ENCODE measurements at places on chromosomes 12 and 14.

DNA sequence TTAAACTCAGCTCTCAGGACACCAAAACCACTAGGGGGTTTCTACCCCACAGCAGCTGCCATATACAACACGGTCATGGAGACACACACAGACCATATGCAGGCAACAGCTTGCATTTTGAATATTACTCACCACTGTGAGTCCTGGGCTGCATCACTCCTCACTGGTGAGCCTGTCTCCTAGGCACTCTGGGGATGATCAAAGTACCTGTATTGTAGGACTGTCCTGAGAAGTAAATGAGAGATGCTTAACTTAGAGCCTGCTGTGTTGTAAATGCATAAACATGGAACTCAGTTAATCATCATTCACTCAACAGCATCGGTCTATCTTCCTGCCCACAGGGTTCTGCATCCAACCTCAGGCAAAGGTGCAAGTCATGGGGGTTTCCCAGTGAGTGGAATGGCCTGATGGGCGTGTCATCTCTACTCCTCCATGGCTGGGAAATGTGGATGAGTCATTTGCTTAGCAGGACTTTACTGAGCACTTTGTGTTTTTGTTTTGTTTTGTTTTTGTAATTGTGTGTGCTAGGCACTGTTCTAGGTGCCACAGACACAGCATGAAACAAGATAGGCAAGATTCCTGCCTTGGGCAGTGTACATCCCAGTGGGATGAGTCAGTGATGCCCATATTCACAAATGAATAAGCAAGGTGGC lies 1141.2 kb upstream of the TMEM132C start:
- peak; percentile 54 for DNase-seq

DNA sequence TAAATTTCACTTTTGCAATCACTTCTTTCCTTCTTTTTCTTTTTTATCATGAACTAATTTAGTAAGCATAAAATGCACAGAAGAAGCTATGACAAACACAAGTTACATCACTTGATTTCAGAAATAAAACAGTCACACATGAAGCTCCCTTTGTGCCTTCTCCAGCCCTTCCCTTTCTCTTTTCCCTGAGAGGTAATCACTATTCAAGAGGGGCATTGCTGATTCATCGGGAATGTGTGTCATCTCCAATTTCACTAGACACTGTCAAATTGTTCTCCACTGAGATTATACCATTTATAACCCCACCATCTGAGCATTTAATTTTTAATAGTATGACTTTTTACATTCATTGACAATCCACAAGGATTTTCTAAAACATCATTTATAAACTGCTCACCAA lies 91.6 kb upstream of the PTPRQ start:
- DNase-seq, result no peak

- DNase-seq, result peak; percentile 19
Observed at GRCh38 chr14:100146531-100147091, 12.8 kb downstream of the DEGS2 start.

GRCh38 chr14:29075761-29076160 lies 309.2 kb downstream of the FOXG1 start:
- no peak for DNase-seq

DNA sequence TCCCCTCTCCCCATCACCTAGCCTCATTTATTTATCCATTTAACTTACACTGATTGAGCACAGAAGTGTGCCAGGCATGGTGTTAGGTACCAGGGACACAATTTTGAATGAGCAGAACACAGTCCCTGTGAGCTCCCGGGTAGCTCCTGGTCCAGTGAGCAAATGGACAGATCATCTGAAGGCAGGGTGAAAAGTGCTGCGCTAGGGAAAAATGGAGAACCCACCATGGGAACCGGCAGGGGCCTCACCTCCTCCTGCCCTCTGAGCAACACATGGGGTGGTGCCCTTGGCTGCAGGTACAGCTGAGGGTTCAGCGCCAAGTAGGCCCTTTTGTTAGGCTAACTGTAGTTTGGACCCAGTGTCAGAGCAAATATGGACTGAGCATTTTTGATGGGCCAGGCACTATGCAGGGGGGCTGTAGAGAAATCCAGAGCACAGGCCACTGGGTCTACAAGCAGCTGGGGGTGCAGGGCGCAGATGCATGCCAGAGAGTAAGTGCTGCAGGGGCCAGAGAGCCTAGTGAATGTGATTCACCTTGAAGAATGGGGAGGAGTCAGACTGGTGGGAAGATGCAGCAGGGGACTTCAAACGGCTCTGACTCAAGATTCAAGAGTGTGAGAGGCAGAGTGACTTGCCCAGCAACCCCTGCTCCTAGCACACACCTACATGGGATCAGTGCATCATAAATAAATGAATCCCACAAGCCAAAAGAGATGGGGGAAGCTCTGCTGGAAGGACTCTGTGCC lies 28.2 kb downstream of the LTBP2 start:
- DNase-seq, result peak; percentile 26

- DNase-seq, result no peak
Observed at GRCh38 chr12:129394177-129394825, 509.5 kb downstream of the TMEM132D start.

DNA sequence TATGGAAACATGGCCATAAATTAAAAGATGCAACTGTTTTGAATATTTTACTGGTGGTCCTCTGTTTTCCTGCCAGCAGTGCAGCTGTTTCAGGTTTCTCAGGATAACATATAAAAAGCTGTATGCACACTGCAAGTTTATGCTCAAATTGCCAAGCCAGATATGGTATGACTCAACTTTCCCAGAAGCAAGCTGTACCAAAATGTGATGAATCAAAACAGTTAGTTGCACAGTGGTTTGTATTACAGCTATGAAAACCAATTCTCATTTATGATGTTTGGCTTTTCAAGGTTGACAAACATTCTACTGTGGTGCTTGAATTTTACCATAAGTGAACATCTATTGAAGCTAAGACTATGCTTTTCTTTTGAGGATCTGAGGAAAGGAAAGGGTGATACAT lies 15.5 kb downstream of the TRMT5 start:
- no peak for DNase-seq

- DNase-seq, result no peak
Observed at GRCh38 chr14:104967386-104968152, 10.6 kb downstream of the AHNAK2 start.

- DNase-seq, result no peak
Observed at GRCh38 chr12:64944966-64945365, 120.5 kb downstream of the TBC1D30 start.

DNA sequence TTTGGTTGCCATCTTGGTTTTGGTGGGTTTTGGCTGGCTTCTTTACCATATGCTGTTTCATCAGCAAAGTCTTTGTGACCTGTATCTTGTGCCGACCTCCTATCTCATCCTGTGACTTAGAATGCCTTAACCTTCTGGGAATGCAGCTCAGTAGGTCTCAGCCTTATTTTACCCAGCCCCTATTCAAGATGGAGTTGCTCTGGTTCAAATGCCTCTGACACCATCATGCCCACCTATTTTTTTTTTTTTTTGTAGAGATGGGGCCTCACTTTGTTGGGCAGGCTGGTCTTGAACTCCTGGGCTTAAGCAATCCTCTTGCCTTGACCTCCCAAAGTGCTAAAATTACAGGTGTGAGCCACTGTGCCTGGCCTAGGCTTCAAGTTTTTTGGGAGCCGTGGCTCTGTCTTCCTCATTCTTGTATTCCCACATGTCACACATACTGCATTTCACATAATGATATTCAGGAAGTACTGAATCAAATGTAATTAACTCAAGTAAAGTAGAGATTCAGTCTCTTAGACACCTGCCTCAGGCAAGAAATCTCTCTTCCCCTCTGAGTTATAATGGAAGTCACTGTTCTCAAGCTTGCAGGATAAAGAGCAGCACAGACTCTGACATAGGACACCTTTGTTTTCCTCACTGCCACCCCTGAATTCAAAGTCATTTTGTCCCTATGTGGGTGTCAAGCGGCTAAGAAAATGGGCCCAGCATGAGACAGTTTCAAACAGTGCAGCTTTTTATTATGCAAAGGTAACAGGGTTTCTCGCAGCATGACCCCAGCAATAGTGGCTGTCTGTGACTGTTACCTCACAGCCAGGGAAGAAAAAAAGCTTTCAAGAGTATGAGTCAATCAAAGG lies 159.0 kb downstream of the PTPN11 start:
- DNase-seq, result no peak

DNA sequence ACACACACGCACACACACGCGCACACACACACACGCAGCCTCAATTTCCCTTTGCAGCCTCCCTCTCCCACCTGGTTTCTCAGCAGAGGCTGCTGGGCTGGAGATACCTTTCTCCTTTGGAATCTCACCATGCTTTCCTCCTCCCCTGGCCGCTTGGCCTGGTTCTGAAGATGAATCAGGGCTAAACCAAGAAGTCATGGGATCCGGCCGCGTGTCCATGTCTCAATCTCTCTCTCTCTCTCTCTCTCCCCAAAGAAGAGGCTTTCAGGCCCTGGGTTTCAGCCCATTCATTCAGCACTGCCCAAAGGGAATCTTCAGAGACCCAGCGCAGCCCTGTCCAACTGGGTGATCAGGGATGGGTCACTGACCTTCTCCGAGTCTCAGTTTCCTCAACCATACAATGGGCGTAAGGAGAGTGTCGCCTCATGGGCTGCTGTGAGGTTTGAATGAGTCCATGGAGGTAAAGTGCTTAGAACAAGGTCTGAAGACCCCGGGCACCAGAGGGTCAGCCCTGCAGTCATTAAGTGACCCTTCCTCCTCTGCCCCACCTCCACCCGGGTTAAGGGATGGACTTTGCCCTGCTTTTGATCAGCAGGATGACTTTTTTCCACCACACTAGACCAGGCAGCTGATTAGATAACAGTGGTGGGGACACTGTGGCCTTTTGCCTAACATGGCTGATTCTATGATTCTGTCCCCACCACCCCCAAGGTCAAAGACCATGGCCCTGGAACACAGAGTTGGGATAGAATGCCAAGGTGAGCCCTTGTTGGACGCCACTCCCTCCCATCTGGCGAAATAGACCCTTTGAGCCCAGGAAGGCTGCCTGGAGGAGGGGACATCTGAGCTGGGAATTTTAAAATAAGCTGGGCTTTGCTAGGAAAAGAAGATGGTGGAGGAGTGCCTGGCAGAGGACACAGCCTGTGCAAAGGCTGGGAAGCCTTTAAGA lies 42.1 kb downstream of the SCARB1 start:
- DNase-seq, result no peak

GRCh38 chr12:83476695-83477690 lies 790.3 kb downstream of the TMTC2 start:
- no peak for DNase-seq

- no peak for DNase-seq
Observed at GRCh38 chr14:65892315-65892714, 479.8 kb downstream of the FUT8 start.

- peak; percentile 36 for DNase-seq
Observed at GRCh38 chr12:6608592-6609281, 1.6 kb upstream of the CHD4 start.

- no peak for DNase-seq
Observed at GRCh38 chr12:117658226-117658625, 296.8 kb upstream of the NOS1 start.

GRCh38 chr12:116719731-116720528 lies 17.9 kb downstream of the SPRING1 start:
- DNase-seq, result no peak

DNA sequence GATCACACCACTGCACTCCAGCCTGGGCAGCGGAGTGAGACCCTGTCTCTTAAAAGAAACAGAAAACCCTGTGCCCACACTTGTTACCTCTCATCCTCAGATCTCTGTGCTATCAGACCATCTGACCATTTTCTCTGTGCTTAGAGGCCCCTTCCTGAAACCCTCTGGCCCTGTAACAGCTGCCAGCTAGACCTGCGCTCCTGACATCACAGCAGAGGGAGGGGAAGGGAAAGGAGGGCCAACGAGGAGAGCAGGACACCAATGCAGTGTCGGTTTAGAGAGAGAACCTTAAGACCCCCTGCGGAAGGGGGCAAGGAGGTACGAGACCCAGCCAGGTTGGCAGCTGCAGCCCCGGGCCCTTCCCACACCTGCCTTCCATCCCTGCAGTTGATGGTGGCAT lies 42.4 kb downstream of the SLC8B1 start:
- no peak for DNase-seq

DNA sequence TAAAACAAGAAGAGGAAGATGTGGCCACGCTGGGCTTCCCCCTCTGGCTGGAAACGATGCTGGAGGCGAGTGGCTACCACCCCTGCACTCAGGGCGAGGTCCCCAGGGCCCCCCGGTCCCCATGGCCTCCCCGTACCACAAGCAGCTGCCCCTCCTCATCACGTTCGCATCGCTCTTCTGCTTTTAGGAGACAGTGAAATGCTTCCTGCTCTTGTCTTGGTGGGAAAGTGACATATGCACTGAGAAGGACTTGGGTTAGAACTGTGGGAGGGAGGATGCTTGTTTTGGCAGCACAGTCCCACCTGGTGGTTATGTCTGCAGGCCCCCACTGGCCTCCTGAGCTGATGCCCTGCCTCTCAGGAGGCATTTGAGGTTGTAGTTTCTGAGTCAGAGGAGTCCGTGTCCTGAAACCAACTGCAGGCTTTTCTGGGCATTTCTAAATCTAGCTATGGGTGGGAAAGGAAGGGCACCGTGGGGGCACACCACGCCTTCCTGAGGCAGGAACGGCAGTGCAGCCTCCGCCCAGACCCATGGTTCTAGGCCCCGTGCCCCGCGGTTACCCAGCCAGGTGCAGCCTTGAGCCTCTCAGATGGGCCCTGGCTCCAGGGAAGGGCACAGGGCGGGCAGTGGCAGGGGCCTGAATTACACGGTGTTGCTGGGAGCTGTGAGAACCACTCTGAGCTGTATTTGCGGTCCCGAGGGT lies 139.3 kb downstream of the ADGRD1 start:
- peak; percentile 20 for DNase-seq

- DNase-seq, result no peak
Observed at GRCh38 chr12:106118381-106119130, 20.2 kb downstream of the NUAK1 start.

- DNase-seq, result no peak
Observed at GRCh38 chr12:41663598-41664265, 475.6 kb downstream of the PDZRN4 start.

DNA sequence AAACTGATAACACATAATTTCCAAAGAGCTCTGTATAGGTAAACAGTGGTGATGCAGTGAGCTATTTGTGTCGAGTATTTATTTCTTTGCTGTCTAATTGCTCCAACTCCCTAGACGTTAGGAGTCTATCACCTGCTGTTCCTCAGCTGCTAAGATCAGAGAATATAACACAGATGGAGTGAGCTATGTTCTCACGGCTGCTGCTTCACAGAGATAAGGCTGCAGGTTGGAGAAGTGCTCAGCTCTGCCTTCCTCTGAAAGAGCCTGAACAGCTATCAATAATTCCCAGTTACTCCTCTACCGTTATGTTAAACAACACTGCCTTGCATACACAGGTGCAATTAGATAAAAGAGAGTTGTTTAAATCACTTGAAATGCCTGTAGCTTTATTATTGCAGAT lies 103.2 kb upstream of the MDGA2 start:
- no peak for DNase-seq

DNA sequence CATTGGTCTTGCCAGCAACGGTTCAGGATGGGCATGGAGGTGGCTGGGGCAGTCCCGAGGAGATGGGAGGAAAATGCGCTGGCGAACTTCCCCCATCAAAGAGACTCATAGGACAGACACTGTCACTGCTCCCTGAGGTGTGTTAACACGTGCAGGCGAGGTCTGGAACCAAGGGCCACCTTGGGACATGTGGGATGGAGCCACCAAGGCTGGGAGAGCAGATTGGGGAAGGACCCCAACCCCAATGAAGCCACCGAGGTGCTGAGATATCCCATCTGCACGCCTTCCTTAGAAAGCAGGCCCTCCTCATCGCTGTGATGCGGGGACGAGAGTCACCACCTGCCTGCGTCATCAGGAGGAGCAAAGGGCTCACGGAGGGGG lies 16.9 kb upstream of the BEGAIN start:
- no peak for DNase-seq

- no peak for DNase-seq
Observed at GRCh38 chr14:34056046-34056445, 105.2 kb upstream of the EGLN3 start.
